Hepatic stellate cell (primary cell): ENCODE measurements at places on chromosomes 12 and 14.

DNA sequence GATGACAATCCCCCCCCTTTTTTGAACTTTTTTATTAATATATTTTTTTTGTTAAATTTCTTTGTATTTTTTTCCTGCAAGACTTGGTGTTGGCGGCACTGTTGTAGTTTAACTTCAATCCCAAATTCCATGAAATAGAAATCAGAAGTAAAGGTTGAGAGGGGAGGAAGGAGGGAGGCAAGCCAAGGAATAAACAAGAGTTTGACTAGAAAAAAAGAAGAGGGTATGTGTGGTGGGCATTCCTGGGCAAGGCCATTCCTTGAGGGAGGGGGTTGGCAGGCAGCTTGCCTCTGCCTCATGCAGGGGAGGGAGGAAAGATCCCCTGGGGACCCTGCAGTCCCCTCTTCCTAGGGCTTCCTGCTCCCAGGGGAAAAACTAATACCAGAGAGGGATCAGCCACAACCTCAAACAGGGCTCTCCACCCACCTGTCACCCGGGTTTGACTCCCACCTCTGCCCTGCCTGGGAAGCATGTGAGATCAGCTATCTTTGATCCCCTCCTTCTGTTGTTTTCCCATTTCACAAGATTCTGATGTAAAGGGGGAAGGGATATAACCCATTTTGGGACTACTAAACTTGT, 519 bp upstream of the AP1G2 start:
- DNase-seq: no peak

GRCh38 chr14:37824939-37825712, 229.7 kb downstream of the TTC6 start:
- no peak for DNase-seq

DNA sequence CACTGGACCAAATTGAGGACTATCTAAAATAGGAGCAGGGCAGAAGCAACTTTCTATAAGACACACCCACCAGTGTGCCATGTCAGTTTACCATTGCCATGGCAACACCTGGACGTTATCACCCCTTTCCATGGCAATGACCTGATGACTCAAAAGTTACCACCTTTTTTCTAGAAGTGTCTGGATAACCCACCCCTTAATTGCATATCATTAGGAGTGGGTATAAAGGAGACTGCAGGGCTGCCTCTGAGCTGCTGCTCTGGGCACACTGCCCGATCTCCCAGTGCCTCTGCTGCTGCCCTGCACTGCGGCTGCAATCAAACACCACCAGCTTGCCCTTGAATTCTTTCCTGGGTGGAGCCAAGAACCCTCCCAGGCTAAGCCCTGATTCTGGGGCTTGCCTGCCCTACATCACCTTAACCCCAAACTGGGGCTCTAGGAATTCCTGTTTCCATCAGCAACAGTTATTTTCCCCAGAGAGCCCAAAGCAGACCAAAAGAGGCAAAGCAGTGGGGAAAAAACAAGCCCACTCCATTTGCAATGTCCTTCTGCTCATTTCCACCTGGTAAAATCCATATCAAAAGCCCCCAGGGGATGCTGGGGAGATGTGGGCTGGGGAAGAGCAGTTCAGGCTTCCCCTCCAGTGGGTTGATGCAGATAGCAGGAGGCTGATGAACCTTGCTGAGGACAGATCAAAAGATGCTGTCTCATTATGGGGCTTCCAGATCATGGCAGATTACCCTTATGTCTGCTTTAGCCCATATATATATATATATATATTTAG, 129.5 kb upstream of the NCOR2 start:
- DNase-seq: no peak

GRCh38 chr14:99320105-99320572, 48.1 kb upstream of the BCL11B start:
- peak; percentile 65 for DNase-seq

- no peak for DNase-seq
These were observed 16.4 kb downstream of the CEP170B start for GRCh38 chr14:104881369-104881979.

DNA sequence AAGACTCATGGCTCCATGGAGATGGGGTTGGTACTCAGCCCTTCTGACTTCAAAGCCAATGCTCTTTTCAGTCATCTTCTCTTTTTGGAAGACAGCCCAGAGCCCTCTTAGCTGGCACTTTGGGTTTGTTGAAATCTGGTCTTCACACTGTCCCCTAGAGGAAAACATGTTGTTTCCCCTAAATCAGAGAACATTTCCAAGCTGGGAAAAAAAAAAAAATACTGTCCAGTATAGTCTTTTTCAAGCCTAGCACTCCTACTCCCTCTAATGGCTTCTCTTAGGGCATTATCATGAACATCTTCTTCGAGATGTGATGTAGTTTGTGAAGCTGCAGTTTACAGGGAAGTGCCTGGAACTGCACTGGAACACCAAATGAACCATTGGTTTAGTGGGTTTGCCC, 3.0 kb upstream of the ZC3H14 start:
- DNase-seq: peak; percentile 62

GRCh38 chr12:30151831-30152230, 368.1 kb upstream of the TMTC1 start:
- no peak for DNase-seq

- DNase-seq: no peak
These were observed 476.9 kb downstream of the LRIG3 start for GRCh38 chr12:58443273-58443980.

GRCh38 chr12:88509851-88510250, 70.4 kb downstream of the KITLG start:
- no peak for DNase-seq

DNA sequence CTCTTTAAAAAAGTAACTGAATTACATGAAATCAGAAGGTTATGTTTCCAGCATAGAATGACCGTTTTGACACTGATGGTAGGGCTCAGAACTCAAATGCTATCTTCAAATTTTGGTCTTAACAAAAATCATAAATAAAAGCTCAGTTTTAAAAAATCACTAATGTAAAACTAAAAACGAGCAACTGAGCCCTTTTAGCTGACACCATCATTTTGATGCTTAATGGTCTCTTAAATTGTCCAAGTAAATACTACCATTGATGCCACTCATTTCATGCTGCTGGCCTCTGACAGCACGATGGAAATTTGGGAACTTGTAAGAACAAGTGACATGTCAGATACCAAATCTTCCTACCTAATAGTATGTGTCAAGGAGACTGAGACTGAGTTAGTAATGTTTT, 205.0 kb downstream of the AKAP6 start:
- no peak for DNase-seq

DNA sequence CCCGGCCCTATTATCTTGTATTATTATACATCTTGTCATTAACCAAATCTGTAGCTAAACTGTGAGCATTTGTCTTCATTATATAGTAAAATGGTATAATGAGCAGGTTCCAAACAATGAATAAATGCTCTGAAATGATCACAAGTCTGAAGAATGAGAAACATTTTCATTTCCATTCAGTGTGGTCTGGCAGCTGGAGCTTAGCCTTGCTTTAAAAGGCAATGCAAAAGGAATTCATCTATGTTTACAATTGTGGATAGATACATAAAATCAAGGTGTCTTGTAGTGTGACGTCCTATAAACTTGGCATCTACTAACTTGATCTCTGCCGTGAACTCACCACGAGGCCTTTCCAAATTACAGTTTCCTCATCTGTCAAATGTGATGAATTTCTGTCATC, 168.3 kb downstream of the RMST start:
- no peak for DNase-seq

GRCh38 chr12:9925705-9926393, 6.3 kb downstream of the CLEC2A start:
- no peak for DNase-seq

DNA sequence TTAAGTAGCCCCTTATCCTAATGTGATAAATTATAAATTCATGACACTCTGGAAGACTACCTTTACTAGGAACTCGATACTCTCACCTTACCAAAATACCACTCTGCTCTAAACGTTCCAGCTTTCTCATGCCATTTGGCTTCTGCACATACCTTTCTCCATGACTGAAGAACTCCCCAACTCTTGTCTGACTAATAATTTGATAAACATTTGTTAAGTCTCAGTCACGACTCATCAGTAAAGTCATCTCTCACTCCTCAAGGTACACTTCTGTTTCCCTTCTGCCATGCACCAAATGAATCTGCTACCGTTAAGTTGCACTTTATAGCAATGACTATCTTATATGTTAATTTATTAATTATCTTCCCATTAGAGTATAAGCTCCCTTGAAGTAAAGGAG, 498.3 kb upstream of the NOVA1 start:
- no peak for DNase-seq

DNA sequence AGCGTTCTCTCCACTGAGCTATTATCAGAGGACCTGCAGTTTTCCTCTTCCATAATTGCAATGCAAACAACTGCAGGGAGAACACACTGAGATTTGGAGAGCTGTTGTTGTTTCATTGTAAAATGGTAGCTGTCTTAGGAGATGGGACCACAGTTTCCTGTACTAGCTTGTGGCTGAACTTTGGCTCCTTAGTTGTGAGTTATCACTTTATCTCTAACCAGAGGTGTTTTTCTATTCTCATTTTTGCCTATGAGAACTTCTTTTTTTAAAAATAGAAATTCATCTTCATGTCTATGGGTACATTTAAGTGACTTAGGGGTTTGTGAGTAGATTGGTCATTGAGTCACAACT, 216.5 kb downstream of the SLC38A4 start:
- no peak for DNase-seq

DNA sequence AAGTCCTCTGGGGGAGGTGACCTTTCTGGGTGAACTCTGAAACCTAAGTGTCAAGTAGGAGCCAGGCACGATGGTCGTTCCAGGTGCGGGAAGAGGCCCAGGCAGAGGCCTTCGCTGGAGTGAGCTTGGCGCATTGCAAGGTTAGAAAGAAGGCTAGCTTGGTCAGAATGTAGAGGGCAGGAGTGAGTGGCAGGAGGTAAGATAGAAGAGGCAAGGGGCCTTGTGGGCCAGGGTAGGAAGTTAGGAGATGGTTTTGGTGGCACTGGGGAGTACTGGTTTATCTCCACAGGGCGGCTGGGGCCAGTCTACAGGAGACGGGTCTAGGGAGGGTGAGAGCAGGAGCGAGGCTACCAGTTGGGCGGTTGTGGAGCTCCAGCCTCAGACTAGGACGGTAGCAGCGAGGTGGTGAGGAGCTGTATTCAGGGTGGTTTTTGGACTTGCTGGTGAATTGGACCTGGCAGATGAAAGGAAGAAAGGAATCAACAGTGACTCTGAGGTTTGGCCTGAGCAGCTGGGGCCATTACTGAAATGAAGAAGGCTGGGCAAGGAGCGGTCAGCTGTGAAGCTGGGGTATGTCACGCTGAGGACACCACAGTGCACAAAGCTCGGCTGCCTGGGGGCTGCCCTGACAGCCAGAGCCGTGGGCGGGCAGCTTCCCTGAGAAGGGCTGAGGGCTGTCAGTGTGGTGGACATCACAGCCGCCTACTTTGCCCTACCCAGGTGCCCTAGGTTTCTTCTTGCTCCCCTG, 9.0 kb downstream of the MLXIP start:
- DNase-seq: no peak

- no peak for DNase-seq
These were observed 5.1 kb downstream of the RTL1 start for GRCh38 chr14:100898465-100898864.

GRCh38 chr14:79285263-79285662, 926.0 kb downstream of the DIO2 start:
- no peak for DNase-seq

GRCh38 chr12:115137812-115138521, 454.0 kb upstream of the TBX3 start:
- no peak for DNase-seq

GRCh38 chr12:31524791-31525495, 66.0 kb downstream of the DENND5B start:
- no peak for DNase-seq

- no peak for DNase-seq
These were observed 25.5 kb upstream of the BATF start for GRCh38 chr14:75496755-75497154.

DNA sequence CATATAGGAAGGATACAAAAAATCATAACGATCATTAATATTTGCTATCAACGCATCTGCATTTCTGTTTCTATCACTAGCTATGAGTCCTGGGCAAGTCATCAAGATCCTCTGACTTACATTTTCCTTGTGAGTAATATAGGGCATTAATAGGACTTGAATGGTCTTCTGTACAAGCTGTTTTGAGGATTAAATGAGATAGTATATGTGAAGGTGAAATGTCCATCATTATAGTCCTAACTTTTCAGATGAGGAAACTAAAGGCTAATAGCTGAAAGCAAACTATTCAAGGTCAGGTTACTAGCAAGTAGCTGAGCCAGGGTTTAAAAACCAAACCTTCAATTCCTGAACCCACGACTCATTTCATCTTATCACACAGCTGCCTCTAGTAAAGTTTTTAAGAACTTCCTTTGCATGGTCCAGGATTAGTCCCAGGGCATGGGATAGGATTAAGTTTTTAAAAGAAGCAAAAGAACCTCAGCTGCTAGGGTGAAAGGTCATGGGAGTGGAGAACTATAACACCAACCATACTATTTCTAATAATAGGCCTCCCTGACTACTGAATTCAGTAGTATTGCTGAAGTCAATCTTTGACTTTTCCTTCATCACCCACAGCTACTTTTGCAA, 101.4 kb upstream of the ADAMTS20 start:
- DNase-seq: no peak

DNA sequence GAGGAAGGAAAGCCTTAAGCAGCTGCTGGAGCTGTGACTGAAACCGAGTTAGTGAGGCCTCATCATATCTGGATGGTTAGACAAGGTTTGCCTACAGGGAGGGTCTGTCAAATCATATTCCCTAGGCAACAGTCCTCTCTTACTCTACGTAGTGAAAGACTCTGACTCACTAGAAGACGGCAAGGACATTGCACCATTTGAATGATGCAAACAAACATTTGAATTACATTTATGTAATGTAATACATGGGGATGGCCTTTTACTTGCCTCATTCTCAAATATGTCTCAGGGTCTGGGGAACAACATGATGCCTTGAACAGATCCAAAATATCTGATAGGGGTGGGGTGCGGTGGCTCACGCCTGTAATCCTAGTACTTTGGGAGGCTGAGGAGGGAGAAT, 29.8 kb upstream of the STRAP start:
- DNase-seq: no peak

DNA sequence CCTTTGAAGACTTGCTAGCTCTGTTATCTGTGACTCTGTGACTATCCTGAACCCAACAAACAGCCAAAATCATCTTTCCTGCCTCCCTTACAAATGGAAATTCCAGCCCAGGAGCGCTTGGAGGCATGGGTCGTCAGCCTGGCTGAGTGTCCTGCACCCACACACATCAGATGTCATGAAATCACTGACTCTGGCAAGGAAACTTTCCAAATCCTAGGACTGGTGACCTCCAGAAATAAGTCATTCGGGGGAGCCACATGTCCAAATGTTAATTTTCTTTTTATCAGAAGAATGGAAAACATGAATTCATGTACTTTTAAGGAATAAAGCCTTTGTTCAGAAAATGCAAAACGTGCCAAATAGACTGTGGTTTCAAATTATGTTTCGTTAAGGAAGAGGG, 96.3 kb upstream of the EVL start:
- DNase-seq: no peak

DNA sequence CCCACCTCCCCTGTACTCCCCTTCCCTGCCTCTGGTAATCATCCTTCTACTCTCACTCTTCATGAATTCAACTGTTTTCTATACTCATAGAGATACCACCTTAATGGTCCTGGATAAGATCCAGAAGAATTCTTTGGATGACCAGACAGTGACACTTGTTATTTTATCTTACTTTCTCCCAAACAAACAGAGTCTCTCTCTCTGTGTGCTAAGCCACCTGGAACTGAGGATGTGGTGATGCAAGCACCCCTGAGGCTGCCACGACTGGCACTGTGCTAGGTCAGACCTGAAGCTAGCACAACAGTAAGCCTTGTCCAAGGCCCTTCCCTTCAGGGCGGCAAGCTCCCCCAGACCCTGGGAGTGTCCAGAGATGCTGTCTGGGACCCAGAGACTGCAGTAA, 250.2 kb downstream of the C12orf50 start:
- no peak for DNase-seq

GRCh38 chr14:61752626-61753025, 9.6 kb upstream of the SNAPC1 start:
- no peak for DNase-seq
